ENCODE measurements at places on chromosomes 7 and 10.

- DNase-seq = no peak
Measured at GRCh38 chr7:128167042-128167701, 73.9 kb upstream of the LEP start.

DNA sequence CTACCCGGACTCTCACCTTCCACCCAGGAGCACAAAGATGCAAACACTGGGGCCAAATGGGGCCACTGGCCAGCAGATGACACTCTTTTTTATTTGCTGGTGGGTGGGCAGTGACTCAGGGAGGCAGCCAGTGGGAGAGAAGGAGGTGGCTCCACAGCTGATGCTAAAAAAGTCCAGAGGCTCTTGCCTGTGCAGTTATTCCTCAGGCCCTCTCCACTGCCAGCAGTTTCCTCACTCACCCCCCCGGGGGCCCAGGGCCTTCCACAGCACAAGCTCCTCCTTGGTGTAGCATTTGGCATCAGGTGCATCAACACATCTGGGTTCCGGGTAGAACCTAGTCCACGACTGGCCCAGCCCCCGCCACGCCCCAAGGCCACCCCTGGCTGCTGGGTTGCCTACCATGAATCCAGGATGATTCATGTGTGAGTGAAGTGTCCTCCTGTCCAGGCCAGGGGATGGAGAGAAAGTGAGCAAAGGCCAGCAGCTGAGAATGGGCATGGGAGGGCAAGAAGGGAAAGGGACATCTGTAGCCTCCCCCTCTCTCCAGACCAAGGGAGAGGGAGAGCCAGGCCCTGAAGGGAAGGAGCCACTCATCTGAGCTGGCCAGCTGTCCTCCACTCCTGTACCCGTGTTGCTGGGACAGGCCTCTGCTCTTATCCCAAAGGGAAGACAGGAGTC lies 1.7 kb upstream of the KCNH2 start:
- peak; percentile 52 for DNase-seq

GRCh38 chr10:123043409-123043925 lies 34.7 kb downstream of the ACADSB start:
- DNase-seq = peak; percentile 78

DNA sequence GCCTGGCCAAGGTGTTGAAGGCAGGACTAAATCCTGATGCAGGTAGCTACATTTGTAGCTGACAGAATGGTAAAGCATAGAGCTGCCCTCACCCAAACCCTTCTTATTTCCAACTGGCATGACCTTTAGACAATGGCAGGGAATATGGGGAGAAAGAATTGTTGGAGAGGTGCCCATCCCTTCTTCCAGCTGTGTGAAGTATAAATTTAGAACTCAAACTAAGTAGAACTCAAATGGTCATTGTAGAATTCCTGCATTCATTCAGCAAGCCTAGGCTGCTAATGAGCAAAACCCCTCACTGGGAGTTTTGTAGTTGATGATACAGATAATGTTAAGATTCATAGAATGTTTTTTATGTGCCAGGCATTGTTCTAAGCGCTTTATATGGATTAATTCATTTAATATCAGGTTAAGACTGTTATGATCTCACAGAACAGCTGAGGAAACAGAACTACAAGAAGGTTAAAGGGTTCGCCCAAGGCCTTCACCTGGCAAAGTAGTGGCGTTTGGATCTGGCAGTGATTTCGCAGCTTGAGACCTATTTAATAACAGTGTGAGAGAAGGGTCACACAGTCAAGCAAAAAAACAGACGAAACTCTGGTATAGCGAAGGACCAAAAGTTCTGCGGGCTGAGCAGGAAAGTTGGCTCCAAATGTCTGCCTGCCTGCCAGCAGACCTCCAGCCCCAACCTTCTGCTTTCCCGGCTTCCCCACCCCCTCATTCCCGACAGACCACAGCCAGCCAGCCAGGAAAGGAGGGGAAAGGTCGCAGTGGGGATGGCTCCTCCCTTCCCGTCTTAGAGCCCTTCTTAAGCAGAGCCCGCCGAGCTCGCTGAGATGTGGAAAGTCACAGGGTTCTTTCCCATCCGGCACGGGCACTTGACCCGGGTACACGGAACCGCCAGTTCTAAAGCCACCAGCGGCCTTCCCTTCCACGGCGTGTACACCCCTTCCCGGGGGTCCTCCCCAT lies 1.6 kb upstream of the HILPDA start:
- DNase-seq = no peak
